ENCODE measurements at places on chromosomes 2 and 18.
A peak's percentile ranks its signal among the peaks of the same experiment; 100 is the strongest.

GRCh38 chr2:151841047-151841424, 12.8 kb upstream of the ARL5A start:
- no peak for DNase-seq

- DNase-seq = no peak
Measured at GRCh38 chr2:97763176-97763845, 49.9 kb downstream of the ZAP70 start.

- DNase-seq = peak; percentile 87
Measured at GRCh38 chr18:22503803-22504202, 86.1 kb upstream of the CTAGE1 start.

DNA sequence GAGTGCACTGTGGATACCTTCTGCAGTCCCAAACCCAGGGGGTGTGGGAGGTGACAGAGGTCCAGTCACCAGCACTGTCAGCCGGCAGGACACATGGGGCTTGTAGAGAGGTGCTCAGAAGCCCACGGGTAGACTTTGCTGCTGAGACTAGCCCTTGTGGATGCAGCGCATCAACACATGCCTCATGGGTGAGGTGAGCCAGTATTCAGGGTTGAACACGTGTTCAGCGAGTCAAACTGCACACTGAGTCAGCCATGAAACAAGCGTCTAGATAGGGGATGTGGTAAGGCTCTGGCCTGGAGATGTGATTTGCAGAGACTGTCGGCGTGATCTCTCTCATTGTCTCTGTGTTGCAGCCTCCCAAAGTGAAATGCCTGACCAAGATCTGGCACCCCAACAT, 35.8 kb upstream of the SCLY start:
- peak; percentile 74 for DNase-seq

GRCh38 chr18:63297687-63298399, 21.7 kb downstream of the BCL2 start:
- no peak for DNase-seq

DNA sequence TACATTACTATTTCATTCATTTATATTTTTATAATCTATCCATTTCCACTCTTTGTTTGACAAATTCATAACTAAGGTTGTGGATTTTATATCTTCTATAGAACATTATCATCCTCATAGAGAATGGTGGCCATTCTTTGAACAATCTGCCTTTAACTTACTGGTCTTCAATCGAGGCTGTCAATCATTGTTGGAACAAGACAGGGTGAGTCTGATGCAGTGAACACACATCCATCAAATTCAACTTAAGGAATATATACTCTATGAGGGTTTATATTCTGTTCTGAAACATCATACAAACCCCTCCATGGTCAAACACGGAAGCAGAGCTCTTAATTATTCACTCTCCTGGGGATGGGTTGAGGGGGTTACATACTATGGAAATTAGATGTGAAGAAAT, 28.3 kb upstream of the KLF7 start:
- DNase-seq = no peak

GRCh38 chr2:150046211-150046610, 441.3 kb downstream of the RND3 start:
- peak; percentile 70 for DNase-seq

DNA sequence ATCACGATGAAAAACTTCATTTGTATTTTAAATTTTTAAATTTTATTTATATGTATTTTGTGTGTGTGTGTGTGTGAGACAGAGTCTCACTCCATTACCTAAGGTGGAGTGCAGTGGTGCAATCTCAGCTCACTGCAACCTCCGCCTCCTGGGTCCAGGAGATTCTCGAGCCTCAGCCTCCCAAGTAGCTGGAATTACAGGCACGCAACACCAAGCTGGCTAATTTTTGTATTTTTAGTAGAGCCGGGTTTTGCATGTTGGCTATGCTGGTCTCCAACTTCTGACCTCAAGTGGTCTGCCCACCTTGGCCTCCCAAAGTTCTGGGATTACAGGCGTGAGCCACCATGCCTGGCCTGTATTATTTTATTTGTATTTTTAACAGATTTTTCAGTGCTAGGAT, 45.8 kb upstream of the WIPF1 start:
- no peak for DNase-seq

GRCh38 chr2:125959047-125959446, 696.9 kb upstream of the GYPC start:
- no peak for DNase-seq

DNA sequence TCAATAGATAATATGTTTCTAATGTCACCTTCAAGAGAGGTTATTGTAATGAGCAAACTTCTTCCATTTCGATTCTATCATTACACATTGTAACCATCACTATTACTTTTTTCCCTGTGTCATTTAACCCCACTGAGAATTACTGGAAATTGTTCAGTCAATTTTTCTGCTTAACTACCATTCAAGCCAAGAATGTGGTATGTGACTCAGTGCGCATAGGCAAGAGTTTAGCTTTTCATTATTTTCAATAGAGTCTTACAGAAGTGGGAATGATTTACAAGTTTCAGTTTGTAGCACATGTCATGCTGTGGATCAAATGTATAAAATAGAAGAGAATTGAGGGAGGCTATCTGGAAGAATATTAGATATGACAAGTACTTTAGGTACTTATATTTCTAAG, 34.3 kb upstream of the PIEZO2 start:
- DNase-seq = peak; percentile 35

GRCh38 chr2:211463397-211463796, 907.0 kb downstream of the CPS1 start:
- DNase-seq = no peak

DNA sequence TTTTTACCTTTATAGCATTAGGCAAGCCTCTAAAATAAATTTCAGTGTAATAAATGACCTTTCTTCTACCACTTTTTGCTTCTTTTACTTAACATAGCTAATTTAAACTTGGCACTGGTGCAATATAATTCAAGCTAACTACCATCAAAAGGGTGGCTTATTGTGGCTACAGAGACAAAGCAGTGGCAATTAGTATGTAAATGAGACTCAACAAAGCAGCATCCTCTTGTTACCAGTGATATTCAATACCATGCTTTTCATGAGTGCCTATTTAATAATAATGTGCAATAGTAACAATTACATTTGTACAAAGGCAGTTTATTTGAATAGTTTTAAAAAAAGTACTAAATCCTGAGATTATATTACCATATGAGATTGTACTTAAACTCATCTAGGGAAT, 93.4 kb downstream of the SOS1 start:
- DNase-seq = no peak

GRCh38 chr2:36403675-36404230, 48.2 kb downstream of the CRIM1 start:
- DNase-seq = peak; percentile 94
